ENCODE measurements at places on chromosomes 3 and 15. TPM values are rescaled to one million over a fixed set of nuclear protein-coding genes. Genes with fewer than 3 reads are reported as not detected.

PEX5L gene
- under 0.01 TPM for total RNA-seq

CYP8B1 gene
- not detected for total RNA-seq

NME9 gene
- total RNA-seq, result not detected

KCNMB3 gene
- total RNA-seq, result 0.72 TPM

PLCL2 gene
- 3.8 TPM for total RNA-seq

ATRIP gene
- total RNA-seq, result 10.8 TPM

TTLL13 gene
- total RNA-seq, result not detected
